Stimulated activated CD8-positive, alpha-beta memory T cell treated with anti-CD3 and anti-CD28 coated beads, Interleukin-2, amount 100 ng/mL, for 48 hours (primary cell): ENCODE measurements at places on chromosomes 6 and 20.
A peak's percentile ranks its signal among the peaks of the same experiment; 100 is the strongest.

DNA sequence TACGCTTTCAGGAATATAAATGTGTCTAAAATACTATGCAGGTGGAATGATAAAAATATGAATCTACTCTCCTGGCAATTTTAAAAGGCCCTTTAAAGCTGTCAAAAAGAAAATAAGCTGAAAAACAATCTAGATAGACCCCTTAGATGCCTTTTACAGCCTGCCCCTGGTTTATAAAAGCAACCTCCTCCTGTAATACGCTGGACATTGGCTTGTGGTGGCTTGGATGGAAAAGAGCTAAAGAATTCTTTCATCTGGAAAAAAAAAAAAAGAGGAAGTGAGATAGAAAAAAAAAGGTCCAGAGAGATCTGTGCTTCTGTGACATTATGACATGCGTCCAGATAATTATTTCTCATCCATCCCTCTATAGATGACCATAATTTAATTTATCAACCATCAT, 115.9 kb upstream of the NRSN1 start:
- DNase-seq = no peak

GRCh38 chr20:1378735-1379125, 14.1 kb downstream of the FKBP1A start:
- DNase-seq = no peak

GRCh38 chr6:143583542-143584327, 72.2 kb upstream of the FUCA2 start:
- no peak for DNase-seq

DNA sequence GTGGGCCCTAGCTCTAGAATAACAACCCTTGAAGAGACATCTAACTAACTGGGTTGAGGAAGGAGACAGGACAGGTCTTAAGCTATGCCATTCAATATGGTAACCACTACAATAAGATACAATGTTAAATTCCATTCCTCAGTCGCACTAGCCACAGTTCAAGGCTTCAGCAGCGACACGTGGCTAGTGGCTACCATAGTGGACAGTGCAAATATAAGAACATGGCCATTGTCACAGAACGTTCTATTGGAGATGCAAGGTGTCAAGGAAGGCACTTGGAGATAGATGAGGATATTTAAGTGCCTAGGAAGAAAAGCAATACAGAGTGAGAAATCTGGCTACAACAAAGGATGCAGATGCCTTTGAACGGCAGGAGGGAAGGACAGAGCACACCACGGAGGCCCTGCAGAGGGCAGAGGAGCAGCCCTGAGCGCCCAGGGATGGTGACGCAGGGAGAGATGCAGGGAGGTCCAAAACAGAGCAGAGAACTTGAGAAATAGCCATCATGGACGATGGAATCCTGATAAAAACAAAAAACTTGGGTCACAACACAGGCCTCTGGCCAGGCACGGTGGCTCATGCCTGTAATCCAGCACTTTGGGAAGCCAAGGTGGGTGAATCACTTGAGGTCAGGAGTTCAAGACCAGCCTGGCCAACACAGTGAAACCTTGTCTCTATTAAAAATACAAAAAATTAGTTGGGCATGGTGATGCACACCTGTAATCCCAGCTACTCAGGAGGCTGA, 140.7 kb downstream of the ZMYND8 start:
- no peak for DNase-seq

GRCh38 chr6:30926644-30927043, 5.3 kb downstream of the SFTA2 start:
- DNase-seq = no peak

DNA sequence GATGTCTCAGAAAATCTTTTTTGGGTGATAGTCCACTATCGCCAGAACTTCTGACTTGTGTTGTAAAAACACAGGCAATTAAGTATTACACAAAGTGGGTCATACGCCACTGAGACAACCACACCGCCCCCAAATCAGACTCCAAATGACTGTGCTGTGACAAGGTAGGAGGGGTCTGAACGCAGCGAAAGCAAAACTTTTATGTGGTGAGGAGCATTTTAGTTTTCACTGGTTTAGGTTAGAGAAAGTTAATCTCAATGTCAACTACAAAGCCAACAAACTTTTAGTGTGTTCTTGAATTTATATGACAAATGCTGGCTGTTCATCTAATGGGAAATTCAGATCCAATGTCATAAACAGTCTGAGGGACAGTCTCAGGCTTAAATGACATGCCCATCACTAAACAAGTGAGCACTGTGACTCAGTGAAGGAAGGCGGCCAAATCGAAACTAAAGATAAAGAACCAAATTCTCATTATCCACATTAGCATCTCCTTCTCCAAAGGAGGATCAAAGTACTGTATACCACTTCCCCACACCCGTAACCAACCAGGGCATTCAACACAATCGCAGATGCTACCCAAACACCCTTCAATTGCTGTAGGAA, 186.7 kb downstream of the GJA10 start:
- peak; percentile 65 for DNase-seq

GRCh38 chr6:90315354-90315950, 18.8 kb upstream of the BACH2 start:
- DNase-seq = no peak

GRCh38 chr6:157660414-157660813, 162.6 kb upstream of the SNX9 start:
- no peak for DNase-seq

DNA sequence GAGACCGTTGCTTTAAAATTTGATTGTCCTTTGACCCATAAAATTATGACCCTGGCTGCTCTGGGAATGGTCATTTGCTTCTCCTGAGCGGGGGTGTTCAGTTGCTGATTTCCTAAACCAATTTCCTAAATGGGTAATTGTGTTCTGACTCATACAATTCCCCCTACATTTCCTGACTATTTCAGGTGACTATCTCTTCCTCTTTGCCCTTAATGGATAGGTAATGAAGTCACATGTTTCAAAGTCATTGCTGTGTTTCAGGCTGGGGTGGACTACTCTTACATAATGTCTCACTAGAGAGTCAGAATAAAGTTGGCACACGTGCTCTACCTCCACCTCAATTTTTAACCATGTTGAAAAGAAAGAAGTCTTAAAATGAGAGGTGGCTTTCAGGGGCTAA, 109.8 kb downstream of the DOK5 start:
- no peak for DNase-seq

- no peak for DNase-seq
Measured at GRCh38 chr20:14723614-14724013, 386.2 kb upstream of the FLRT3 start.

DNA sequence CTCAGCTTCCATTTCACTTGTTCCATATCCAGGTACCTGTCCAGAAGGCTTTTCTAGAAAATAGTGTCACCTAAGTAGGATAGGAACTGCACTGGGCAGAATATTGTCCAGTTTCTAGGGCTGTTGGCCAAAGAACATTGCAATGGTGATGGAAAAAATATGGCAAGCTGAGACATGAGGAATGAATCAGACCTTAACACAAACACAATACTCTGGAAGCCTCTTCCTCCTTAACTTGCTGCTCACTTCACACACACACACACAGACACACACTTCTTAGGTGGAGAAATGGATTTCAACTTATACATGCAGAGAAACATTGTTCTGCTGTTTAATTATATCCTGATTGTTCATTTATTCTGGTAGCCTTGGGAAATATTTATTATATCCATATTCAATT, 203.0 kb upstream of the RGS17 start:
- DNase-seq = no peak

DNA sequence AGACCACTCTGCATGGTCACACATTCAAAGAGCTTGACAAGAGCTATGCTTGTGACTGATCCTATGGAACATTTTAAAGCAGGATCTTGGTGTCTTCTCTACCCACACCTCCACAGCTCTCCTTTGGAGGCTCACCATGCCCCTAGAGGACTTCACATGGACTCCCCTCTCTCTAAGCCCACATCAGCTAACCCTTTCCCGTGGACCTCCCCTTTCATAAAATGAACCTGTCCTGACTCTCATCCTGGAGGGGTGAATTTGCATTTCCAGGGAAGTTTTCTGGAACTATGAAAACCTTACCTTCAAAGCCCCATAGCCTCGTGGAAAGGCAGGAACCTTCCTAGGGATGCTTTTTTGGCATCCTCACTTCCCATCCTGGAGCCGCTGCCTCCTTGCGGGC, 184.4 kb upstream of the SUPT3H start:
- no peak for DNase-seq

GRCh38 chr6:117481278-117481925, 1.1 kb upstream of the DCBLD1 start:
- DNase-seq = peak; percentile 23

GRCh38 chr6:146135167-146135566, 106.3 kb downstream of the GRM1 start:
- no peak for DNase-seq

- no peak for DNase-seq
Measured at GRCh38 chr20:16498526-16499253, 74.6 kb downstream of the KIF16B start.

DNA sequence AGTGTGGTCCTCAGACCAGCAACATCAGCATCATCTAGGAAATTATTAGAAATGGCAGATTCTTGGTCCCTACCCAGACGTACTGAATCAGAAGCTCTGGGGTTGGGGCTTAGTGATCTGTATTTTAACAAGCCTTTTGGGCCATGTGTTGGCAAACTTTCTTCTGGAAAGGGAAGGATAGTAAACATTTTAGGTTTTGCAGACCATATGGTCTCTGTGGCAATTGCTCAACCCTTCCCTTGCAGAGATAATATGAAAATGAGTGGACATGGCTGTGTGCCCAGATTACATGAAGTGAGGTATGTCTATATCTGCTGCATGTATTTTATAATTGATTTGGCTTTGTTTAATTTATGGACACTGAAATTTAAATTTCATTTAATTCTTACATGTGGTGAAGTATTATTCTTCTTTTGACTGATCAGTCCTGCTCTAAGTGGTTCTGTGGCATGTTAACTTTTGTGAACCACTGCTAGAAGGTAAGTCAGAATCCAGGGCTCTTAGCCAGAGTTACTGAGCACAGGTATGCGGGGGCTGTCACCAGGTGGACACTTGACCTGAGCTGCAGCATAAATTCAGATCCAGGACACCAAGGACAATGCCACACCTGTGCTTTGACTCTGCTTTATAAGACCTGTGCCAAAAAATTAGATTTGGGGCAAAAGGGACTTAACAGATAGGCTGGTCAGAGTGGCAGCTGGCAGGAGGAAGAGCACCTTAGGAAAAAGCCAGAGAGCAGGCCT, 43.2 kb downstream of the LY86 start:
- no peak for DNase-seq

GRCh38 chr6:44072452-44072958, 54.7 kb downstream of the MRPL14 start:
- no peak for DNase-seq
